Ovary (tissue), 10 donors: ENCODE measurements at places on chromosomes 7 and 10. TPM values are rescaled to one million over a fixed set of nuclear protein-coding genes. Genes with fewer than 3 reads are reported as not detected.
A peak's percentile ranks its signal among the peaks of the same experiment; 100 is the strongest.

DNA sequence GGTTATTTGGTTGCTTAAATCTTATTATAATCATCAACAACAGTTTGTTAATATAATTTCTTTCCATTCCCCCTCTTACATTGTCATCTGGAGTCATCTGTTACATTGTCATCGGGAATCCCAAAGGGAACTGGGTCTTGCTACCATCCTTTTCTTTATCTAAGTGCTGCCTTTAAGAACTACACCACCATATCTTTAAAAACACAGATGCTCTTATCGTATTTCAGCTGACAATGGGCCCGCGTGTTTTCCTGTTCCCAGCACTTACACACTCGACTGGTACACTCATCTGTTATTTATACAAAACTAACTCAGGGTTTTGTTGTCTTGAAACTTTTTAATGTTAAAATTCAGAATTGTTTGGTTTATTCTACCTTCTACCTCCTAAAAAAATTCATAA, 256.2 kb upstream of the MGMT start:
- H3K27ac ChIP-seq = no peak overlapping the region
- no peak for DNase-seq
- no peaks in the 10 kb centered on the region for H3K27me3 ChIP-seq
- no peaks in the 10 kb centered on the region for H3K4me1 ChIP-seq
- H3K4me3 ChIP-seq = no peak overlapping the region
- H3K36me3 ChIP-seq = no peaks in the 10 kb centered on the region

DNA sequence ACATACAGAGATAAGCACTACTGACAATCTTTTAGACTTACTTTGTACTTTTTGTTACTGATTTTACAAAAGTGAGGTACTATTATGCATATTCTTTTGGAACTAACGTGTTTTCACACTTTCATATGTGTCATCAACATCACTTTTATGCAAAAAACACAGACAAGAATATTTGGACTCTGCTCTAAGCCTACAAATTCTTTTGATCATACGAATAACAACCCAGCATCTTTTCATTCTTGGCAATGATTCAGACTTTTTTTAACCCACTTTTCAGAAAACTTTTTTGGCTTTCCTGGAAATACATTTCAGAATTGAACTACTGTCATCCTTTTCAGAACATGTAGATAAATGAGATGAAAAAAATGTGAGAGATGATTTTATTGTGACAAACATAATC, 30.2 kb downstream of the USP6NL start:
- peaks cover 3% of the 10 kb centered on the region for H3K4me1 ChIP-seq
- H3K27me3 ChIP-seq = no peaks in the 10 kb centered on the region
- H3K4me3 ChIP-seq = no peak overlapping the region

DNA sequence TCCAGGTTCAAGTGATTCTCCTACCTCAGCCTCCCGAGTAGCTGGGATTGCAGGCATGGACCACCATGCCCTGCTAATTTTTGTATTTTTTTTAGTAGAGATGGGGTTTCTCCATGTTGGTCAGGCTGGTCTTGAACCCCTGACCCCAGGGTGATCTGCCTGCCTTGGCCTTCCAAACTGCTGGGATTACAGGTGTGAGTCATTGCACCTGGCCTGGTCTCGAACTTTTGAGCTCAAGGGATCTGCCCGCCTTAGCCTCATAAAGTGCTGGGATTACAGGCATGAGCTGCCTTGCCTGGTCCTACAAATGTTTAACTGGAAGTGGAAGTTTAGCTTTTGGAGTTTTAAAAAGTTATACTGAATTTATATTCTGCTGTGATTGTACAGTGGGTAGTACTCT, 2.8 kb downstream of the MLLT10 start:
- H3K4me1 ChIP-seq = peaks cover 3% of the 10 kb centered on the region
- H3K36me3 ChIP-seq = no peaks in the 10 kb centered on the region
- no peak overlapping the region for H3K27ac ChIP-seq
- H3K27me3 ChIP-seq = no peaks in the 10 kb centered on the region
- no peak overlapping the region for H3K4me3 ChIP-seq

GRCh38 chr10:71212318-71213126, at the start of gene UNC5B:
UNC5B (plus strand) TSS chr10:71212570; CDS start chr10:71212986, 416 bp downstream.
- peak; percentile 93 for DNase-seq
- peak within 1 kb of the TSS; percentile 26 for H3K27ac ChIP-seq
- no peaks in the 10 kb centered on the region for H3K27me3 ChIP-seq
- peaks cover 9% of the 10 kb centered on the region for H3K4me1 ChIP-seq

GRCh38 chr10:72133517-72133916, 45.2 kb upstream of the SPOCK2 start:
- DNase-seq = no peak
- no peaks in the 10 kb centered on the region for H3K4me1 ChIP-seq
- no peak overlapping the region for H3K27ac ChIP-seq
- no peaks in the 10 kb centered on the region for H3K36me3 ChIP-seq
- H3K27me3 ChIP-seq = no peaks in the 10 kb centered on the region

- H3K36me3 ChIP-seq = no peaks in the 10 kb centered on the region
- peak overlapping the region; percentile 49 for H3K4me3 ChIP-seq
- DNase-seq = peak; percentile 82
- H3K27me3 ChIP-seq = no peaks in the 10 kb centered on the region
- H3K27ac ChIP-seq = peak overlapping the region; percentile 96
- H3K4me1 ChIP-seq = peaks cover 22% of the 10 kb centered on the region
Measured at GRCh38 chr10:102119417-102120141, 589 bp downstream of the LDB1 start.

GRCh38 chr10:62638062-62638477, 166.4 kb upstream of the ADO start:
- H3K4me1 ChIP-seq = peaks cover 10% of the 10 kb centered on the region
- no peaks in the 10 kb centered on the region for H3K36me3 ChIP-seq
- DNase-seq = peak; percentile 26
- H3K27me3 ChIP-seq = no peaks in the 10 kb centered on the region
- no peak overlapping the region for H3K4me3 ChIP-seq
- H3K27ac ChIP-seq = peak overlapping the region; percentile 9

GRCh38 chr10:12319076-12319475, 30.3 kb upstream of the CAMK1D start:
- H3K4me1 ChIP-seq = no peaks in the 10 kb centered on the region
- H3K36me3 ChIP-seq = no peaks in the 10 kb centered on the region
- no peak overlapping the region for H3K4me3 ChIP-seq
- H3K27ac ChIP-seq = no peak overlapping the region
- no peaks in the 10 kb centered on the region for H3K27me3 ChIP-seq

DNA sequence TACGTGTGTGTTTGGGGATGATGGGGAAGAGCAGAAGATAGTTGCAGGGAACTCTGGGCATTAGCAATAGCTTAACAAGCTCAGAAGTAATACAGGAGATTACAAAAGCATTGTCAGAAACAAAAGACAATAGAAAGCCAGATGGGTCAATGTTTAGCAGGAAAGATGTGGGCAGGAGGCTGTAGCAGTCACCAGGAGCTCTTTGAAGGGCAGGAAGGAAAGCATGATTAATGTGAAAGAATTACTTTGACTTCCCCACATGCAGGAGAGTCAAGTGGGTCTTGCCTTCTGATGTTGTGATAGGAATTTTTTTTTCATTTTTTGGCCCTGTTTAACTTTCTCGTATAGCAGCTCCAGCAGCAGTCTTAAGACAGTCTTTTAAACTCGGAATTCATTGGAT, 6.0 kb upstream of the SMNDC1 start:
- no peak overlapping the region for H3K27ac ChIP-seq
- H3K4me1 ChIP-seq = no peaks in the 10 kb centered on the region
- H3K27me3 ChIP-seq = no peaks in the 10 kb centered on the region

GRCh38 chr10:97940534-97940933, 89.9 kb downstream of the CRTAC1 start:
- no peaks in the 10 kb centered on the region for H3K36me3 ChIP-seq
- no peaks in the 10 kb centered on the region for H3K27me3 ChIP-seq
- no peaks in the 10 kb centered on the region for H3K4me1 ChIP-seq
- no peak overlapping the region for H3K27ac ChIP-seq
- DNase-seq = no peak
- H3K4me3 ChIP-seq = no peak overlapping the region

DNA sequence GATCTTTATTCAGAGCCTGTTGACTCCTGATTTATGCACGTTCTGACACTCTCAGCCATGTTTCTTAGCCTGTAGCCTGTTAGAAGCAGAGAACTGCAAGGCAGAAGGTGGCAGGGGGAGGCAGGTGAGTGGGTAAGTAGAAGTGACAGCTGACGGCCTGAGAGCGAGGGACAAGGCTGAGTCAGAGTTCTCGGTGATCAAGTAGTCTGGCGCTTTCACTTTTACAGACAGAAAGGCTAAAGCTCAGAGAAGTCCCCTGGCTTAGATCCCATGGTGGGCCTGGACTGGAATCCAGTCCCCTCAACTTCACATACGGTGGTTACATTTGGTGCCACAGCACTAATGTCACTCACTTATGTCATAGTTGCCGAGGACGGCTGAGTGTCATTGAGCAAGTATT, 139.0 kb downstream of the TACC2 start:
- H3K27ac ChIP-seq = no peak overlapping the region
- no peak for DNase-seq
- no peaks in the 10 kb centered on the region for H3K27me3 ChIP-seq

- H3K27me3 ChIP-seq = no peaks in the 10 kb centered on the region
- H3K4me1 ChIP-seq = no peaks in the 10 kb centered on the region
- no peak for DNase-seq
- no peaks in the 10 kb centered on the region for H3K36me3 ChIP-seq
- no peak overlapping the region for H3K4me3 ChIP-seq
- no peak overlapping the region for H3K27ac ChIP-seq
Measured at GRCh38 chr7:153641199-153641598, 411.0 kb upstream of the DPP6 start.

DNA sequence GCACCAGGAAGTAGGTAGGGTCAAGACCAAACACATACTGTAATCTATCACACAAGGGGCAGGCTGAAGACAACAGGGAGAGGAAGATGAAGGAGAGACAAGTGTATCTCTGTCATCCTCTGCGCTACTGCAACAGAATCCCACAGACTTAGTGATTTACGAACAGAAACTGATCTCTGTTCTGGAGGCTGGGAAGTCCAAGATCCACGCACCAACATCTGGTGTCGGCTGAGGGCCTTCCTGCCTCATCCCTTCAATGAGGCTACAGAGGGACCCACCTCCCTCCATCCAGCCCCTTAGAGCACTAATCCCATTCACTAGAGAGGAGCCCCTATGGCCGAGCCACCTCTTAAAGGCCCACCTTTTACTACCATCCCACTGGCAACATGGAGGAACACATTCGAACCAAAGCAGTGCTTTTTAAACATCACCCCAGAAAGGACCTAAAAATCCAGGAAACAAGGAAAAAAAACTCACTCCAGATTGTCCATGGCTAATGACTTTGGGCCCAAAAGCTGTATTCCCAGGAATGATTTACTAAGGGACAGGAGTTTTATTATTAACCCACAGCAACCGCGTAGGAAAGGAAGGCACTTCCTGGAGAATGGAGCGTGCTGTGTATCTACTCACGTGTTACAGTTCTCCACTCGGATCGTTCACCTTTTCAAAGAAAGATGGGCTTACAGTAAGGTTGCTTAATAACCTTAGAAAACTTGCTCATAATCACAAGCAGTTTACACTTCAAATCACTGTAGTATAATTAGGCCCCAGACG, 4.2 kb downstream of the BNIP3 start:
- H3K4me3 ChIP-seq = no peak overlapping the region
- H3K36me3 ChIP-seq = no peaks in the 10 kb centered on the region
- H3K27ac ChIP-seq = no peak overlapping the region
- H3K4me1 ChIP-seq = peaks cover 10% of the 10 kb centered on the region
- no peak for DNase-seq

- H3K4me3 ChIP-seq = no peak overlapping the region
- H3K27me3 ChIP-seq = no peaks in the 10 kb centered on the region
- no peak overlapping the region for H3K27ac ChIP-seq
- no peaks in the 10 kb centered on the region for H3K36me3 ChIP-seq
- no peaks in the 10 kb centered on the region for H3K4me1 ChIP-seq
Measured at GRCh38 chr7:76182225-76182960, 19.3 kb upstream of the SRRM3 start.

- no peaks in the 10 kb centered on the region for H3K27me3 ChIP-seq
- H3K36me3 ChIP-seq = no peaks in the 10 kb centered on the region
- no peak overlapping the region for H3K27ac ChIP-seq
- no peak overlapping the region for H3K4me3 ChIP-seq
- DNase-seq = no peak
Measured at GRCh38 chr10:131938681-131939080, 37.9 kb downstream of the PPP2R2D start.

GRCh38 chr10:37747081-37747480, 110.3 kb downstream of the ZNF248 start:
- H3K4me1 ChIP-seq = no peaks in the 10 kb centered on the region
- no peaks in the 10 kb centered on the region for H3K27me3 ChIP-seq
- H3K27ac ChIP-seq = no peak overlapping the region

DNA sequence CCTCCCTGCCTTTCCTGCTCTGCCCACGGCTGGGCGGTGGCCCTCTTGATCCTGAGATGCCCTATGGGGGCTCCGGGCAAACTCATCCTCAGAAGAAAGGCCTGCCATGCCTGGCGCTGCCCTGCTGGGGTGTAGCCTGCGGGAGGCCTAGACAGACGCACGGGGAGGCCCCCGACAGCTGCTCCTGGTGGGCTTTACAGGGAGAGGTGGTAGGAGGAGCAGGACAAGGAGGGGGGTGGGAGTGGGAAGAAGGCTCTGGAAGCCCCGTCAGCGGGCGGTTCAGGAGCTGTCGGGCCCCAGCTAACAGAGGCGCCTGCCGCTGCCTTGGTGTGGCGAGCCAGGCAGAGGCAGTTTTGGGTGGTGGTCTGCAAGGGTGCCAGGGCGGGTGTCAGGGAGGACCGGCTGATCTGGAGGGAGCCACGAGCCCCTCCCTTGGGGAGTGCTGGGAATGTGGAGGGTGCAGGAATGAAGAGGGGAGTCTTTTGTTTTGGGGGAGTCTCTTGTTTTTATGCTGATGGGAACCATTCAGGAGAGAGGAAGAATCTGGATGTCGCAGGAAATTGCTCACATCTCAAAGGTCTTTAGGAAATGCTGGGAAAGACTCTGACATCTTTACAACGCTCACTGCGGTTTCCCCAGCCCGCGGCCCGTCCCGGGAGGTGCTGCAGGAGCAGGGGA, 63.5 kb downstream of the CFAP46 start:
- no peak for DNase-seq
- no peak overlapping the region for H3K4me3 ChIP-seq
- no peaks in the 10 kb centered on the region for H3K27me3 ChIP-seq
- no peaks in the 10 kb centered on the region for H3K36me3 ChIP-seq
- H3K27ac ChIP-seq = no peak overlapping the region

DNA sequence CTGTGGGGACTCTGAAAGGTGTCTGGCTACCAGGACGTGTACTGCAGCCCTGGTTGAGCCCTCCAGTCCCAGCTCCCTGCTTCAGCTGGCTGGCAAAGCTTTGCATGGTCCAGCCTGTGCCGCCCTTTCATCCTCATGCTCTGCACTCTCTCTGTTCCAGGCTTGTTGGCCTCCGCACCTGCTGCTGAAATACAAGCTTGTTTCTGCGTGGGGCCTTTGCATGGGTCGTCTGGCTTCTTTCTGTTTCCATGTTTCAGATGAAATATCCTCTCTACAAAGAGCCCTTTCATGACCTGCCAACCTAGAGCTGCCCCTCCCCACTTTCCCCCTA, 45.9 kb downstream of the TSPAN15 start:
- H3K27ac ChIP-seq = no peak overlapping the region
- no peaks in the 10 kb centered on the region for H3K27me3 ChIP-seq

GRCh38 chr10:47378606-47379444, 5.3 kb downstream of the ZNF488 start:
- H3K27ac ChIP-seq = no peak overlapping the region
- H3K36me3 ChIP-seq = no peaks in the 10 kb centered on the region
- no peak overlapping the region for H3K4me3 ChIP-seq
- DNase-seq = peak; percentile 0

- no peaks in the 10 kb centered on the region for H3K36me3 ChIP-seq
- DNase-seq = no peak
- H3K4me1 ChIP-seq = no peaks in the 10 kb centered on the region
- no peaks in the 10 kb centered on the region for H3K27me3 ChIP-seq
Measured at GRCh38 chr7:111027396-111027795, 63.5 kb upstream of the LRRN3 start.

CLDN3 gene
- polyA plus RNA-seq = 0.30 TPM

SNCG gene
- polyA plus RNA-seq = 13.7 TPM

BICC1 gene
- 15.1 TPM for polyA plus RNA-seq

ANKRD7 gene
- polyA plus RNA-seq = not detected

ASB15 gene
- polyA plus RNA-seq = not detected

KCND2 gene
- 3.2 TPM for polyA plus RNA-seq

CREM gene
- 31.3 TPM for polyA plus RNA-seq
